HepG2 (cell line): ENCODE measurements at places on chromosomes 4 and X. TPM values are rescaled to one million over a fixed set of nuclear protein-coding genes. Genes with fewer than 3 reads are reported as not detected.

- no peak overlapping the region for H3K4me3 ChIP-seq
- DNase-seq, result no peak
- H3K27me3 ChIP-seq, result no peaks in the 10 kb centered on the region
- H3K27ac ChIP-seq, result no peak overlapping the region
Observed at GRCh38 chr4:123317211-123317610, 79.4 kb upstream of the SPRY1 start.

DNA sequence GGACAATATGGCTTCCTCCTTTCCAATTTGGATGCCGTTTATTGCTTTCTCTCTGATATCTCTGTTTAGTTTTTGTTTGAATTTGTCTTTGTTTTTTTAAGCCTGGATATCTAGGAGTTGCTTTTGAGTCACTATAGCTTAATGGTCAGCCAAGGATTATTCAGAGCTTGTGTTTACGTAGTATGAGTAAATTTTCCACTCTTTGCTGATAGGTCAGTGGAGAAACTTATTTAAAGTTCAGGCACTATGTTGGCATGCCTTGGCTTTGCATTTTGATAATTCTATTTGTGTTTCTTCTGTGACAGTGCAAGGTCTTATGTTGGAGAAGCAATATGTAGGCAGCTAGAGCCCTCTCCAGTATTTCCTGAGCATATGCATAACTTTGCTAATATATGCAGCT is 315.2 kb downstream of the GRID2 start:
- no peak overlapping the region for H3K27ac ChIP-seq
- H3K36me3 ChIP-seq, result no peaks in the 10 kb centered on the region
- H3K4me3 ChIP-seq, result no peak overlapping the region
- DNase-seq, result no peak

DNA sequence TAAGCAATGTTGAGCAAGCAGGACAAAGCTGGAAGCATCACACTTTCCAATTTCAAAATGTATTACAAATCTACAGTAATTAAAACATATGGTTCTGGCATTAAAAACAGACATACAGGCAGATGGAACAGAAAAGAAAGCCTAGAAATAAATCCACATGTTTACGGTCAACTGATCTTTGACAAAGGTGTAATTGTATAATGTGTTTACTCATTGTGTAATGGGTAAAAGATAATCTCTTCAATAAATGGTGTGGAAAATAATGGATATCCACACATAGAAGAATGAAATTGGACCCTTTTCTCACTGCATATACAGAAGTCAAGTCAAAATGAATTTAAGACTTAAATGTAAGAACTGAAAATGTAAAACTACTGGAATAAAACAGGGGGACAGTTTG is 394.2 kb downstream of the ANKRD50 start:
- no peaks in the 10 kb centered on the region for H3K27me3 ChIP-seq
- H3K27ac ChIP-seq, result no peak overlapping the region
- H3K4me3 ChIP-seq, result no peak overlapping the region
- no peak for DNase-seq
- H3K4me1 ChIP-seq, result no peaks in the 10 kb centered on the region

DNA sequence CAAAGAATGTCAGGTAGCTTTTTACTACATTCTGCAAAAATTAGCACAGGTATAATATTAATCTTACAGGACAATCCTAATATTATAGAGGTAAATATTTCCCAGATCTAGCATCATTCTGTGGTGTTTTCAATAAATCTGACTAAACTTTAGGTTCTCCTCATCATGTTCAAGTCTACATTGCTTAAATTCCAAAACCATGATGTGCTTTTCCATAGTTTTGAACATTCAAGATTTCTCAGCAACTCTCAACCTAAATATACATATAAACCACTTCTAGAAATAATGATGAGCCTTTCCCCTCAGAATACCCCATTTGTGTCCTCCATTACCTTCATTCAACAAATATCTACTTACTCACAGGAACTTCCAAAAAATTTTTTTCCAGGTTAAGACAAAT is 23.1 kb downstream of the EIF4E start:
- peaks cover 29% of the 10 kb centered on the region for H3K4me1 ChIP-seq
- H3K27me3 ChIP-seq, result no peaks in the 10 kb centered on the region
- no peak overlapping the region for H3K27ac ChIP-seq
- no peak overlapping the region for H3K4me3 ChIP-seq

- DNase-seq, result peak; percentile 10
- no peak overlapping the region; the same call in 1 of the 2 replicates for H3K4me3 ChIP-seq
- no peaks in the 10 kb centered on the region for H3K36me3 ChIP-seq
- H3K4me1 ChIP-seq, result no peaks in the 10 kb centered on the region
- no peak overlapping the region for H3K27ac ChIP-seq
- no peaks in the 10 kb centered on the region for H3K27me3 ChIP-seq
Observed at GRCh38 chrX:47802589-47802988, 34.1 kb upstream of the ZNF81 start.

DNA sequence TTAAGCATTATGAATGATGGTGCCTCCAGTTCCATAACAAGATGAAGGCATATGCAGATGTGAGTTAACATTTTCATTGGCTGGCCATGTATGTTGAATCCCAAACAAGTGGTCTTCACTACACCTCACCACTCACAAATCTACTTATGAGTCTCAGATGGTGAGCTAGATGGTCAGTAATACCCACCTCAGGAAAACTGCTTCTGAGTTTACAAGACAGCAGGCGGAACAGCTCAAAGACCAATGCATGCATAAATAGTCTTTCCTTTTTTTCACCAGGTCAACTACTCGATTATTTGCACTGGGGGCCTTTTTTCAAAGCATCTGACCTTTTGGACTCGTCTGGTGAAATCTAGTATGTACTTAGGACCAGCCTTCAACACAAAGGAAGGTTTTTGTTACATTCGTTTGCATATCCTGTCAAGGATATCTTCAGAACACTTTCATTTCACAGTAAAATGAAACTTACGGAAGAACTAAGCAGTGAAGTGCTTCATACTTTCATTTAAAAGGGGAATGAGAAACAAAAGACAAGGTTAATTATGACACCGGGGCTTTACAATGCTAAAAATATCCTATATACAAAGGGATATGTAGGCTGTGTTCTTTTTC is 23.1 kb upstream of the TLR7 start:
- H3K36me3 ChIP-seq, result no peaks in the 10 kb centered on the region
- DNase-seq, result peak; percentile 95
- H3K4me3 ChIP-seq, result peak overlapping the region; percentile 33
- H3K27me3 ChIP-seq, result no peaks in the 10 kb centered on the region
- peaks cover 41% of the 10 kb centered on the region for H3K4me1 ChIP-seq
- H3K27ac ChIP-seq, result peak overlapping the region; percentile 96

GRCh38 chr4:113878668-113879067 is 100.8 kb downstream of the ARSJ start:
- no peak overlapping the region for H3K27ac ChIP-seq
- no peaks in the 10 kb centered on the region for H3K4me1 ChIP-seq

- no peak for DNase-seq
- no peaks in the 10 kb centered on the region for H3K4me1 ChIP-seq
- no peaks in the 10 kb centered on the region for H3K27me3 ChIP-seq
- no peak overlapping the region for H3K27ac ChIP-seq
Observed at GRCh38 chrX:107687445-107687844, 59.1 kb downstream of the PRPS1 start.

- peak; percentile 53 for DNase-seq
- H3K4me1 ChIP-seq, result peaks cover 34% of the 10 kb centered on the region
- no peaks in the 10 kb centered on the region; the same call in 2 of the 3 replicates for H3K27me3 ChIP-seq
Observed at GRCh38 chr4:139083607-139083955, 68.0 kb downstream of the NOCT start.

GRCh38 chrX:2432298-2432863 is 68.4 kb downstream of the DHRSX start:
- DNase-seq, result no peak
- no peak overlapping the region for H3K4me3 ChIP-seq
- no peak overlapping the region for H3K27ac ChIP-seq
- peaks cover under 1% of the 10 kb centered on the region; the same call in 1 of the 2 replicates for H3K4me1 ChIP-seq
- no peaks in the 10 kb centered on the region; the same call in 2 of the 3 replicates for H3K36me3 ChIP-seq

GRCh38 chr4:100679926-100680325 is 162.1 kb upstream of the EMCN start:
- H3K27me3 ChIP-seq, result no peaks in the 10 kb centered on the region
- H3K4me3 ChIP-seq, result no peak overlapping the region
- H3K4me1 ChIP-seq, result no peaks in the 10 kb centered on the region
- no peak overlapping the region for H3K27ac ChIP-seq
- H3K36me3 ChIP-seq, result no peaks in the 10 kb centered on the region

DNA sequence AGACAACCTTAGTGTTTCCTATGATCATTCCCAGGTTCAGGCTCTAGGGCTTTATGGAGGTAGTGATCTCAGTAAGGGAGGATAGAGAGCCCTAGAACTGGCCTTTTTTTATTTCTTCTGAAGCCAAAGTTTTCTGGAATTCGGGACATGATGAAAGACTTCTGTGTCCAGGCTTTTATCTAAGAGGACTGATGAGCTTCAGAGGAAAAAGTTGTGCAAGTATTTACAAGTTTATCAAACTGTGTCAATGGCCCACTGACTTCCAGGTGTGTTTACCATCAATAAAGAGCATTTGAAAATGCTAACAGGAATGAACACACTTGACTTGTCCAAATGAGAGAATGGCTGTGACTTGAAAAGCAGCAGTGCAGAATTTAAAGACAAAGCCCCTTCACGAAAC is 254.6 kb downstream of the DCTD start:
- H3K27me3 ChIP-seq, result no peaks in the 10 kb centered on the region
- H3K27ac ChIP-seq, result no peak overlapping the region
- H3K4me3 ChIP-seq, result no peak overlapping the region
- no peaks in the 10 kb centered on the region for H3K36me3 ChIP-seq
- DNase-seq, result no peak

DNA sequence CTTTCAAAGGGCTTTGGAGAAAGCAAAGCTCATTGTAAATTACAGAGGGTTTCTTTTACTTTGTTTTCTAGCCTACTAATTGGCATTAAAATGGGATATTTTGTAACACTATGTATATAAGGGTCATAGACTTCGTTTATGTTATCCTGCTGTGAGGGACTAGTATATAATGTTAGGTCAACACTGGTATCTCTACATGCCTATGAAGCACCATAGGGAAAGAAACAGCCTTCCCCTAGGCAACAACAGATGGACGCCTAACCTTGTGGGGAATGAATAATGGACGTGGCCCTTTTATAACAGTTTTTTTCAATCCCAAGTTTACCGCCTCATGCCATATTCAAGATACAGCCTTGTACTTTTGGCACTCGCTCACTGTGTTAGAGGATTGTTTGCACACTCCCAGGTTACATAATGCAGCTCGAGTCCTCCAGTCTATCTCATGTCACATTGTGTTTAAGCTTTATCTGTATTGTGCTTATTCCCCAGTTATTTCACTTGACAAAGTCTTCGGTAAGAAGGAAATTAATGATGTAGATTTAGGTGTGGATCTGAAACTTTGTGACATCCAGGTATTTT is 711.0 kb downstream of the RPA4 start:
- H3K27me3 ChIP-seq, result no peaks in the 10 kb centered on the region
- no peak overlapping the region for H3K27ac ChIP-seq
- H3K4me3 ChIP-seq, result no peak overlapping the region
- DNase-seq, result peak; percentile 13
- H3K36me3 ChIP-seq, result no peaks in the 10 kb centered on the region
- H3K4me1 ChIP-seq, result no peaks in the 10 kb centered on the region

GRCh38 chr4:158209825-158210807 is at the start of gene TMEM144:
Gene TMEM144, plus strand, starts transcription at chr4:158210486. Its CDS starts 2,182 bp downstream, at chr4:158212668.
- peaks cover 18% of the 10 kb centered on the region for H3K4me1 ChIP-seq
- H3K4me3 ChIP-seq, result peak within 1 kb of the TSS; percentile 61
- peak within 1 kb of the TSS; percentile 67 for H3K27ac ChIP-seq
- H3K27me3 ChIP-seq, result no peaks in the 10 kb centered on the region

DNA sequence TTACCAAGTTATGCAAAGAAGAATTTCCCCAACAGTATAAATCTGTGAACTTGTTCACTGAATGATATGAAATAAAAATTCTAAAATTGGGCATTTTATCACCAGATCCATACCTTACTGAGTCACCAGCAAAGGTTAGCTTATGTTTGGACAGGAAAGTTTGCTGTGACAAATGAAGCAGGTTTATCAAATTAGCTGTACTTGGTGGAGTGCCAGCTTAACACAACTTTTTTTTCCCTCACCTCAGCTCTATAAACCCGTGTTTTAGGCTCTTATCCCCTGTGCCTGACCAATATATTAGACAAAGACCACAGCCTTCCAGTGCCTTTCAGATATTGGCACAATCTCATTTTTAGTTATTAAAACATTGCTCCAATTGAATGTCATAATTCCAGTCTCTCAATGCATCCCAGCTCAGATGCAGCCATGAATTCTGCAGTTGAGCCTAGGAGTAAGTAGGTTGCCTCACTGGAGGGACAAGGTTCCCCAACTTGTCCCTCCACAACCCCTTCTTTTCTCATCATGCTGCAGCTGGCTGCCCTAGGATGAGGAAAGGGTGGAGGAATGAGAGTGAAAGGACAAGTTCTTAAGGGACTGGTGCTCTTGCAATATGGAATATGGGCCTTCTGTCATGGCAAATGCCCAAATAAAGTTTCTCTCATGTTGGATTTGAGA is 27.0 kb upstream of the PDGFC start:
- no peaks in the 10 kb centered on the region for H3K36me3 ChIP-seq
- H3K27me3 ChIP-seq, result no peaks in the 10 kb centered on the region
- no peak overlapping the region for H3K27ac ChIP-seq
- DNase-seq, result no peak
- peaks cover 9% of the 10 kb centered on the region; the same call in 1 of the 2 replicates for H3K4me1 ChIP-seq

GRCh38 chr4:121701263-121701662 is 4.5 kb upstream of the ANXA5 start:
- DNase-seq, result no peak
- no peak overlapping the region for H3K27ac ChIP-seq
- no peak overlapping the region for H3K4me3 ChIP-seq
- no peaks in the 10 kb centered on the region; the same call in 1 of the 2 replicates for H3K27me3 ChIP-seq
- peaks cover 16% of the 10 kb centered on the region for H3K4me1 ChIP-seq

DNA sequence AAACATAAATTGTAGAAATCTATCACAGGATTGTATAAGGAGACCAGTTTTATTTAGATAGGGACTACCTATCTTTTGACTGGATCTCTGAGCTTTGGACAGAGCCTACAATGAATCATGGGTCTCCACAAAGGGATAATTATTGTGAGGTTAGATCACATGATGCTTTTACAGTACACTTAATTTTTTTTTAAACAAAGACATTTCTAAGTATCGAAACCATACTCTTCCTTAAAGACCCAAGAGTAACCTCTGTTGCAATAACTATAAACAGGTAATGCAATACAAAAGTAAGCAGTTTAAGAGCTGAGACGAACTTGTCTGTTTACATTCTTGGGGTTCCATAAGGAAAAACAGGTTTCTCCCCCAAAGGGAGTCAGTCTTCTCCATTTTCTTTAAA is 64.3 kb upstream of the GABRE start:
- DNase-seq, result peak; percentile 14
- no peak overlapping the region for H3K4me3 ChIP-seq
- no peaks in the 10 kb centered on the region for H3K27me3 ChIP-seq

- no peak for DNase-seq
- H3K27ac ChIP-seq, result no peak overlapping the region
- H3K4me3 ChIP-seq, result no peak overlapping the region
- no peaks in the 10 kb centered on the region for H3K27me3 ChIP-seq
Observed at GRCh38 chr4:34791209-34791608, 1453.1 kb downstream of the ARAP2 start.

The STPG2 gene
- not detected in 2 replicates for polyA plus RNA-seq

The PDLIM5 gene
- 107 and 119 TPM in 2 replicates for polyA plus RNA-seq

The CT45A3 gene
- not detected in 2 replicates for polyA plus RNA-seq

The NALF2 gene
- 2.2 and 2.3 TPM in 2 replicates for polyA plus RNA-seq

The INPP4B gene
- not detected in 2 replicates for polyA plus RNA-seq

The PHEX gene
- 0.01 and 0.03 TPM in 2 replicates for polyA plus RNA-seq

The RAB39B gene
- 0.04 and 0.05 TPM in 2 replicates for polyA plus RNA-seq

The GRID2 gene
- polyA plus RNA-seq, result not detected in 2 replicates

The TNIP2 gene
- polyA plus RNA-seq, result 25.6 and 30.1 TPM in 2 replicates

The GRIA2 gene
- polyA plus RNA-seq, result not detected in 2 replicates

The MAOB gene
- 12.8 and 19.0 TPM in 2 replicates for polyA plus RNA-seq

The AFF1 gene
- polyA plus RNA-seq, result 13.8 and 15.5 TPM in 2 replicates

The CBR4 gene
- 6.9 and 7.3 TPM in 2 replicates for polyA plus RNA-seq

The ARSJ gene
- polyA plus RNA-seq, result not detected in 2 replicates

The FAM47E gene
- polyA plus RNA-seq, result 0.60 and 0.66 TPM in 2 replicates
